ENCODE measurements at places on chromosomes 11 and 22.

- DNase-seq, result no peak
Observed at GRCh38 chr22:19289475-19290161, 1.9 kb downstream of the CLTCL1 start.

GRCh38 chr11:74417379-74417804, 19.2 kb upstream of the PGM2L1 start:
- no peak for DNase-seq

DNA sequence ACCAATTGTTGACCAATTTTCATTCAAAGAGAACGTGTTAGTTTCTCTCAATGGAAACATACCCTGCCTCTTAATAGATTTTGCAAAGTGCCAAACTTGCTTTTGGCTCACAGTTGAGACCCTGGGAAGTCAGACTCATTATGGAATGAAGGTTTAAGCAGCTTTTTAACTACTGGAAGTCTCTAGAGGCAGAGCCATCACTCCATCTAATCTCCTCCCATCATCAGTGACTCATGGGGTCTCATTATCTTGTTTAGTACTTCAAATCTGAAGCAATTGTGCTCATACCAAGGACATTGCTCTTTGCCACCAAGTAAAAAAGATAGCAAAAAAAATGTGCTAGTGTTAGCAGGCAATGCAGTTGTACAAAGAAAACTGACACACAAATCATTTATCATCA, 537.1 kb upstream of the LRRC4C start:
- DNase-seq, result no peak

DNA sequence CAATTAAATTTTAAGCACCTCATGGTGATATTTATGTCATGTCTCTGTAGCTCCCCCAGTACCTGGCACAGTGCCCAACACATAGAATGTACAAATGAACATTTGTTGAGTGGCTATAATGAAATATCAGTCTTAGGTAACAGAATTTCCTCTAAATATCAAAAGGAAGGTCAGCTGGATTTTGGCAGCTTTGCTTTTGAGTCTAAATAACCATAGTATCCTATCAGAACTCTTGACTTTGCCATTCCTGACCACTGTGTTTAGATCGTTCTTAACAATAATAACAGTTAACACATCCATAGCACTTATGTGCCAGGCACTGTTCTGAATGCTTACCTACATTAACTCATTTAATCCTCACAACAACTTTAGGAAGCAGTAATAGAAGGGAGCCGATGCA, 26.6 kb downstream of the TMEM123 start:
- DNase-seq, result no peak

DNA sequence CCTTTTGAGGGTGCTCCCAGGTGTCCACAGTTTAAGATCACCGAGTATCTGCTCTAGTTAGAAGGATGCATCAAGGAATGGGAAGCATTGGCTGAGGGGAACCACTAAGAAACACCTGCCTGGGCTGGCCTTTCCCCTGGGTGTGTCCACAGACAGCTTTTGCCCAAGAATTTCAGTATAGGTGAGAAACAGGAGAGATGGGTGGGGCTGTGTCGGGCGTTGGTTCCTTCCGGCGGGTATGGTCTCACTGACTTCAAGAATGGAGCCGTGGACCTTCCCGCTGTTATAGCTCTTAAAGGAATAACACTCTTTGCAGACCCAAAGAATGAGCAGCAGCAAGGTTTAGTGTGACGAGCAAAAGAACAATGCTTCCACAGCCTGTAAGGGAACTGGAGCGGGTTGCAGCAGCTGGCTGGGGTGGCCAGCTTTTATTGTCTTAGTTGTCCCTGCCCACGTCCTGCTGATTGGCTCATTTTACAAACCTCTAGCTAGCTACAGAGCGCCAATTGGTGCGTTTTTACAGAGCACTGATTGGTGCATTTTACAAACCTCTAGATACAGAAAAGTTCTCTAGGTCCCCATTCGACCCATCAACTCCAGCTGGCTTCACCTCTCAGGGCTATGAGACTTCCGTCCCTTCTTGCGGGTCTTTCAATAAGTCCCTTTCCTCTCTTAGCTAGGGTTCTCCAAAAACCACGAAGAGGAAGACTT, 2.4 kb downstream of the FADS1 start:
- DNase-seq, result peak; percentile 81

- peak; percentile 84 for DNase-seq
Observed at GRCh38 chr11:64675450-64676260, 47.3 kb downstream of the NRXN2 start.

DNA sequence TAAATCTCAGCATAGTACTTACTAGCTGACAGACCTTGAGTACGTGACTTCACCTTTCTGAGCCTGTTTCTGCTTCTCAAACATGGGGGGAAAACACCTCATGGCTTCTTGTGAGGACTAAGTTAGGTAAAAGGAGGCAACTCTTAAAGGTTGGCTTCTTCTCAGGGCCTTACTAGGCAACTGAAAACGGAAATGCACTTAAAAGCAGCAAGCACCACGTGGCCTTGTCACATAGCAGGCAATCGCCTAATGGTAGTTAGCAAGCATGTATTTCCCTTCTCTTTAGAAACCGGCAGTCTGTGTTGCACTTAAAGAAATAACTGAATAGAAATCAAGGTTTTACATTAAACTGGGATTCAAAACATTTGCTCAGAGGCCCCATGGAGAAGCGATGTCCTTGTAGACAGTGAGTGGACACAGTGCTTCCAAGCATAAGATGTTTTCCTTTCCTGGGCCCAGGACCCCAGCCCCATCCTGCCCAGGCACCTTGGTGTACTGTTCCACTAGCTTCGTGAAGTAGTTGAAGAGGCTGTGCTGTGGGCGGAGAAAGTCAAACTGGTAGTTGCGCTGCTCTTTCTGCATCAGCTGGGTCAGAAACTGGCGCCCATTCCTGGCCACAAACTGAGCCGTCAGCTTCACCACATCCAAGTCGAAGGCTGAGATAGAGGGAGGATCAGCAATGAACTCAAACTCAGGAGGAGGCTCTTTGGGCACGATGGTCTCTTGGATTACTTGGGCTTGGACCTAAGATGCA, 12.1 kb downstream of the SF3A1 start:
- no peak for DNase-seq

- DNase-seq, result no peak
Observed at GRCh38 chr11:104432981-104433380, 269.0 kb upstream of the PDGFD start.

GRCh38 chr11:27395556-27396258, 32.7 kb upstream of the CCDC34 start:
- DNase-seq, result no peak

All from inflammatory macrophage (primary cell).